ENCODE measurements at places on chromosomes 7 and 10.

DNA sequence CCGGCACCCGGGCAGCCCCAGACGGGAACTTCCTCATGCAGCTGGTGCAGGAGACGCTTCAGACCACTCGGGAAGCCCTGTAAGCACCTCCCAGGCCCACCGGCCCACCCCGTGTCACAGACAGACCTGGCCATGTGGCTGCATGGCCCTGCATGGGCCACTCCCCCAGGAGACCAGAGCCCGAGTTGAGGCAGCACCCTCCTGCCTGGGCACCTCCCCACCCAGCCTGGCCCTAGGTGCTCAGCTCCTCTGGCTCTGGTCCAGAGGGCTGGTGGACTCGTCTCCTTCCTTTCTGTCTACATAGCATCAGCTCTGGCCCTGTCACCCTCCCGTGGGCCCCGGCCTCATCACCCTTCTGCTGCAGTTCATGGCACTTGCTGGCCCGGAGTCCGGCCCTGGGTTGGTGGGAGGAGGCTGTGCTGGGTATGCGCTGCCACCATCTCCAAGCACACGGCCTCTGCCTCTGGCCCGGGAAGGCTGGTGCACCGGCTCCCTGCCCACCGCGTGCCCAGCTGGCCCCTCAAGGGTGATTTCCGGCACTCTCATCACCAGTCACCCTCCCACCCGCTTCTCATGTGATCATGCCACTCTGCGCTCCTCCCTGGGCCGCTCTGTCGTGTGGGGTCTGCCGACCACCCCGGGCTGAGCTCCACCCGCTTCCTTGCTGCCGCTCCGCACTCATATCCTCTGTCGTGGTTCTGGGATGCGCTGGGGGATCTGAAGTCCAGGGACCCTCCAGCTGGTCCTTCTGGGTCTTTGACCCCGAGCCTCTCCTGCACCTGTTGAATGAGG, 53.1 kb upstream of the DPYSL4 start:
- DNase-seq: no peak

DNA sequence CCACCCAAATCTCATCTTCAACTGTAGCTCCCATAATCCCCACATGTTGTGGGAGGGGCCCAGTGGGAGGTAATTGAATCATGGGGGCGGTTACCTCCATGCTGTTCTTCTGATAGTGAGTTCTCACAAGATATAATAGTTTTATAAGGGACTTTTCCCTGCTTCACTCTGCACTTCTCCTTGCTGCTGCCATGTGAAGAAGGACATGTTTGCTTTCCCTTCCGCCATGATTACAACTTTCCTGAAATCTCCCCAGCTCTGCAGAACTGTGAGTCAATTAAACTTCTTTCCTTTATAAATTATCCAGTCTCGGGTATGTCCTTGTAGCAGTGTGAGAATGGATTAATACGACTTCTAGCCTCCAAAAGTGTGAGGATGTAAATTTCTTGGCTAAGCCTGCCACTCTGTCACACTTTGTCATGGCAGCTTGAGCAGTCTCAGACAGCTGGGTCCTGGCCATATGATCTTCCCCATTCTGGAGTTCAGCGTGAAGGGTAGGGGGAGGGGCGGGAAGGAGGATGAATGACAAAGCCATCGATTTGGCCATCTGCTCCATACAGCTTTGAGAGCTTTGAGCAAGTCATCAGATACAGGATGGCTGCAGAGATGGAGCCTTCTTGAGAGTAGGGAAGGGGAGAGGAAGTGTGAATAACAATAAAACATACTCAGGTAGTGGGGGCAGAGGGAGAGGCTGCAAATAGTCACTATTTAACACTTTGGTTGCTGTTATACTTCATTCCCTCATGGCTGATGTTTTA, 19.1 kb upstream of the INPP5F start:
- DNase-seq: no peak

- DNase-seq: no peak
These were observed 160.3 kb downstream of the EGFR start for GRCh38 chr7:55178863-55179773.

DNA sequence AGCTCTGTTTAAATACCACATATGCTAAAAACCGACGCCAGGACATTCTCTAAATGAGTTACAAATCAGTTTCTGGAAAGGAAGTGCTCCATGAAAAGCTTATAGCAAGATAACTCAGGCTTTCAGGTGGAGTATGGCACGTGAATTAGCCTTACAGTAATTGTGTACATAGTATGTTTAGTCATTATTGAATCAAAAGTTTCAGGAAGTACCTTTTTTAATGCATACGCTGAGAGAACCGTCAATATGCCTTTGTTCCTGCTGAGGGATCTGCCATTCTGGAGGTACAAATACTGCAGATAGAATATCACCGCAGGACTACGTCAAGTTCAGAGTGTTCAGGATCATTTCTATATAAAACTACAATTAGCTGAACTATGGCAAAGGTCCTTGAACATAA, 45.7 kb downstream of the ANKMY2 start:
- no peak for DNase-seq

- no peak for DNase-seq
These were observed 70.8 kb downstream of the LRRC17 start for GRCh38 chr7:102983602-102984001.

GRCh38 chr10:90865401-90865800, 6.4 kb upstream of the RPP30 start:
- no peak for DNase-seq

GRCh38 chr10:59387951-59388670, 25.8 kb upstream of the FAM13C start:
- no peak for DNase-seq

GRCh38 chr10:58412502-58412961, 27.3 kb downstream of the TFAM start:
- no peak for DNase-seq

DNA sequence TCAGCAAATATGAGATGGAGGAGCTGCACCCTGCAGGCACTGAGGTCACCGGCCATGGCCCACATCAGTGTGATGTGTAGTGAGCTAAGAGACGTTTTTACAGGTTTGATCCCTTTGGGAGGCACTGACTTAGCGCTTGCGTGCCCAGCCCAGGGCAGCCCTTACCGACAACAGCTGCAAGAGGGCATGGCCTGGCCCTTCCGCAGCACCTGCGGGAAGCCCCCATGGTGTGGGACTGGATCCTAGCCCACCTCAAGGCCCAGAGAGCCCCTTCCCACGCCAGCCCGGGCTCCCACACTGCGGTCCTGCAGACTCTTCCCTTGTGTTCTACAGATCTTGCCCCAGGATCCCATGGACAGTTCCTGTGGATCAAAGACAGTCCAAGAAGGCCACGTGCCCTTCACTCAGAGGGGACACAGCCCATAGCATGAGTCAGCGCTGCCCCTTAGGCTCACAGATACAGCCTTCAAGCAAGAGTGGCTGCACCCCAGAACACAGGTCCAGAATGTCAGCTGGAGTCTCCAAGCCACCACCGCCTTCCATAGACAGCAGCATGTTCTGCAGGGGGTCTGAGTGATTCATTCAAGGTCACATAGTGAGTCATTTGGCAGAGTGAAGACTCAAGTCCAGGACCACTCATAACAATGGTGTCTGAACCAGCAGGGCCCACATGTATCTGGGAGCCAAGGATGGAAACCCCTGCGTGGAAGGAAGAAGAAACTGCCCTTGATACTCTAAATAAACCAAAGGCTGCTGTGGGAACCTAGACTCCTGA, 25.4 kb downstream of the TLL2 start:
- no peak for DNase-seq

DNA sequence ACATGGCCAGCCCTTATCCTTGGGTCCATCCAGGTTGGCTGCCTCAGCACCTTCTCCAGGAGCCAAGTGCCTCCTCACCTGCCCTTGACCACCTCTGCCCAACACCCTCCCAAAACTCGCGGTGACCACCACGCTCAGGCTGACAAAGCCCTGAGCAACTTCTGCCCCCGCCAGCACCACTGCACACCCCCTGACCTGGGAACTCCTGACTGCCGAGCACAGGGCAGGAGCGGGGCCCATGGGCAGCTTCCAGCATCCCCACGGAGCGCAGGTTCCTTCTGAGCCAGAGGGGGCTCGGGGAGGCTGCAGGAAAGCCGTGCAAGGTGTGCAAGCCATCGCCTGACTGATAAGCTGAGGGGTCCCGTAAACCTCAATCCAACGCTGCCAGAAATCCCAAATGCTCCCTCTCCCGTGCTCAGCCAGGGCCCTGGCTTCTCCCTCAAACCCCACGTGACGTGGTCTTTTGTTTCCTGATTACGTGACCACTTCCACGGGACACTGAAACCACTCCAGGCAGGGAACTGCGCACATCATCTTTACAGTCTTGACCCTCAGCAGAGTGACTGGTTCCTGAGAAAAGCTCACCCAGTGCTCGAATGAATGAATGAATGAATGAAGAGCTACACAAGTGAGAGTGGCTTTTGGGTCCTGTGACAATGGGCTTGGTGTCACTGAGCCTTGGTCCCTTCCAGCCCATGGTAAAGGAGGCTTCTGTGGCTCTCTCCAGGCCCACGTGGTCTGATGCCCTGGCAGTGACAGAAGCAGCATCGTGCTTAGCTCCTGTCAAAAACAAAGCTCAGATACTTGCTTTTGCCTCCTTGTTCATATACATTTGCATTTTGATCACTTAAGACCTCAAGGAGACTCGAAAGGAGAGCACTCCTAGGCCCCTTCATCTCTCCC, 249.8 kb upstream of the PPP2R2D start:
- DNase-seq: no peak
